Occipital lobe (tissue), 3 donors: ENCODE measurements at places on chromosomes 3 and 15. TPM values are rescaled to one million over a fixed set of nuclear protein-coding genes. Genes with fewer than 3 reads are reported as not detected.

GRCh38 chr15:101024073-101024695, 105.0 kb downstream of the LRRK1 start:
- peak; percentile 41 for DNase-seq

DNA sequence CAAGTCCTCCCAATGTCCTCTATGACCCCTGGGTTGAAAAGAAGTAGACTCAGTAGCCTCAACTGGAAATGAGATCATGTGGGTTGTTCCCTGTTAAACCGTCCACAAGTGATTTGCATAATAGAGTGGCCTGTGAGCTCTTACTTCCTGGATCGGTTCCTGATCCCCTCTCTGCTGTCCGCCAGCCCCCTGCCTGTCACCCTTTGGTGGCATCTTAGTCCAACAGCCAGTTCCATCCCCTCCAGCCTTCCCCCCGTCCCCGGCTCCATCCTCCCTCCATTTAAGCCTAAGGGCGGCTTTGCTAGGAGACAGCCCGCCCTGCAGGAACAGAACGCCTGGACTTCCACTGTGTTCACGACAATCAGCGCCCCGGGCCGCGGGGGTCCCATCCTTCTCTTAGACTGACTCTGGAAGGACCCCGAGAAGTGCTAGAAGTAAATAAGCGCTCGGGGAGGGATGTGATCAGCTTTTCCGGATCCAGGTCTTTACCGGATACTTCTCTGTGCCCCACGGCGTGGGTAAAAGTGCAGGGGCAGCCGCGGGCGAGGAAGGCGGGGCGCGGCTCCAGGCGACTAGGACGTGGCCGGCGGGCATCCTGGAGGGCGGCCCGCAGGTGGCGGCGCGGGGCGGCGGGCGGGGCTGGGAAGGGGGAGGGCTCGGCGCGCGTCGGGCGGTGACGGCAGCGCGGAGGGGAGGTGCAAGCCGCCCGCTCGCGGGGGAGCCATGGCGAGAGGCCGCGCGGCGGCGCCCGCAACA, 51.2 kb upstream of the ULK4 start:
- DNase-seq = peak; percentile 54

DNA sequence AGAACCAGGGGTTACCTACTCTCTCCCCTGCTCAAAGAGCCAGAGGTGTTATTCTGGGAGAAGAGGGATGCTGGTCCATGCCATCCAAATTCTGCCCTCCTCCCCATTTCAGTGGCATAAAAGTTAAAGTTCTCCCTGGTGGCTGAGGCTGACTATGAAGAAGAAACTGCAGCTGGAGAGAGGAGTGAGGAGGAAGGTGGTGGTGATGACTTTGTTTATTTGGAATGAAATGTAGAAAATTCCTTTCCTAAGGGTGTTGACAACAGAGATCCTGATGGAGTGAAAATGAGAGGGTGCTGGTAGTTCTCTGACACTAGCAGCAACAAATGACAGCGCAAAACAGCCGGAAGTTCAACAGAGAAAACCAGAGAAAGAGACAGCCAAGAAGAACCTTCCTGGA, 100.4 kb downstream of the PCCB start:
- no peak for DNase-seq

- no peak for DNase-seq
Observed at GRCh38 chr15:97976766-97977503, 16.4 kb downstream of the ARRDC4 start.

DNA sequence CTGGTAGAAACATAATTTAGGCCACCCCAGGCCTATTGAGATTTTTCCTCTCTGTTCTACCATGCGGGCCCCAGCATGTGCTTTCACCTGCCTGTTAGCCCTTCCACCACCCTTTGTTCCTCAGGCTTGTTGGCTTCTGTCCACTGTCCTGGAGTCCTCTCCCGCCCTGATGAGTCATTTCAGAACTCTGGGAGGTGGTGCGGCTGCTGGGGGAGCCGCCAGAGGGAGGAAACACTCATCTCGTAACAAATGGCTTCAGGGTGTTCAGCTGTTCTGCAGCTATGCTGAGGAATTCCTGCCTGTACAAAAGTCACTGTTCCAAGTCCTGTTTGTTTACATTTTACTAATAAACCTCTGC, 36.3 kb downstream of the LRTM1 start:
- DNase-seq = peak; percentile 75

DNA sequence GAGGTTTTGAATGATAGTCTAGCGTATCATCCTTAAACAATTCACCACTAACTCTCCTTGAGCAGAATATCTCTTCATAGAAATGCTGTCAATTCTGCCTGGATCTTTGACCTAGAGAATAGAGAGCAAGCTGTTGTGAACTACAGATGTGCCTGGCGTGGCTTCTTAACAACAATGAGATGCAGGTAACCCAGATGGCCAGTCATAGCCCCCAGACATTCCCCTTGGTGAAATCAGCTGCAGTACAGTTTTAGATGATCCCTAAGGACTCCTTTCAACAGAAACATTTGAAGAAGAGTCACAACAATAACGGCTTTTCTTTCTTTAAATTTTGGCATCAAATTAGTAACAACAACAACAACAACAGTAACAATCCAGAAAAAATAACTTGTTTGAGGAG, 1041.3 kb downstream of the ROBO1 start:
- DNase-seq = no peak

DNA sequence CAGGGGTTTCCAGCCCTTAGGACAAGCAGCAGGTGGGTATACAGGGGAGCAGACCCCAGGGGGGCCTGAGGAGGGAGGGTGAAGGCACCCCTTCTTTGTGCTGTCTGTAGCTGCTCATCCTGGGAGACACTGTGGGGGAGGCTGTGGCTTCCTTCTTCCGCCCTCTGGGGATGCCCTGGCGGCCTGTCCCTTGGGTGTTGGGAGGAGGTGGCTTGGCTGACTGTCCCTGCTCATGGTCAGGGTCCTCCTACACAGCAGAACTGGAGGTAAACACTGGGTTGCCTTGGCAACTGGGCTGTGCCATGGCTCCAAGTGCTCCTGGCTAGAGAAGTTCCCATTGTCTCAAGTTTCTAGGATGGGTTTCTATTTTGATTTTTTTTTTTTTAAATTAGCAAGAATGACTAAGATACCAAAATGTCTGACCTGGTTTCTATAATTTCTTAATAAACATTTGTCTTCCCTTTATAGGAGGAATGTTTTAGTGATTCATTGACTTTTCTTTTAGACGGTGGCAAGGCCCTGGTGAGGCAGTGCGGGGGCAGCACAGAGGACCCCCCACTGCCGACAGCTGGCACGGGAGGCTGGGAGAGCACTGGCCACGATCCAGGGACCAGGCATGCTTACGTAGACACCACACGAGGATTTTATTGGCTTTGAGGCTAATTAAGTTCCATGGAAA, 12.4 kb downstream of the KLF13 start:
- peak; percentile 59 for DNase-seq

DNA sequence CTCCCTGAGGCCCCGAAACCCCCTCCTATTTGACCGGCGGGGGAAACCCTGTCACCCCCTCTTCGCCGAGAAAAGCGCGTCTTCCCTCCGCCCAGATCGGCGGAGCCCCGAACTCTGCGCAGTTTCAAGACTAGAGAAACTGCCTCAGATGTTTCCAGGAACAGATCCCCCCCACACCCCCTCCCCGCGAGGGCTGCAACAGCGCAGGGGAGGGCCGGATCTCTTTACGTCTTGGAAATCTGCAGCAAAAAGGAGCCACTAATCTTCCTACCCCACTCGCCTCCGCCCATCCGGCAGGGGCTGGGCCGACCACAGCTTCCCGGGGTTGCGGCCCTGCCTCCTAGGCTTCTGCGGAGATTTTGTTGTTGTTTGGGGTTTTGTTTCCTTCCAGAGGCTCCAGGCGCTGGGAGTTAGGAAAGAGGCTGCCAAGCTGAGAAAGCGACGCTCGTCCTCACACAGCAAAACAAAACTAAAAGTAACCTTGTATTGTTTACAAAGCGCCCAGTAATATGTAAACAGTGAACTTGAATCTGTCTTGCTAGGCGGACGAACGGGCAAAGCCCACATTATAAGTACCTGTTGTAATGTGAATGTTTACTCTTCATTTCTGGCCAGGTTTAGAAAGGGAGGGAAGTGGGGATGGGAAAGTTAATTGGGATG, 2.2 kb downstream of the FOXB1 start:
- no peak for DNase-seq

GRCh38 chr3:136819731-136820679, 1.1 kb downstream of the SLC35G2 start:
- no peak for DNase-seq

DNA sequence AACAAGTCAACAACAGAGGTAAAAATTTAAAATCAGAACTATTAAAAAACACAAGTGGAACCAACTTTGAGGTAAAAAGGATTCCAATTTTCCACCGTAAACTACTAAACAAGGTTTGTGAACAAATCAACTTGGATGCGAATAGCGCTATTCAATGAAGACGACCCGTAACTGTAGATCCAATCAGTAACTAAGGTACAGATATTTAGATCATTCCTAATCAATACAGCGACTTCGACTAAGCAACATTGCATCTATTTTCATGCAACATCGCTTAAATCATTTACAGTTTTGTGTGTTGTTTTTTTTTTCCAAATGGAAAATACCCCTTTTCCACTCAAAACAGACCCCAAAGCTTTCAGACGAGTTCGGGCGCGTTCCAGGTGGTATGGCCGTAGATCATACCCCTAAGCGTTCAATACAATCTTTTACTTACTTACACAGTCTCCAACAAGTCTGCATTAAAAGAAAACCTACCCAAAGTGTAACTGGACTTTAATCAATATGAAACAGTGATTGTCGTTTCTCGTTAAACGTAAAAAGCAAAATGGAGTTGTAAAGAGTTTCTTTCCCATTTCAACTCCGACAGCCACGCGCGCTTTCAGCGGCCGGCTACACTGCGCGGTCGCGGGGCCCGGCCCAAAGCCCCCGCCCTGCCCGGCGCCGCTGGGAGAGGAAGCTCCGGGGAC, 786 bp downstream of the RHOA start:
- DNase-seq = no peak

GRCh38 chr3:123290962-123291361, 89.2 kb downstream of the SEC22A start:
- no peak for DNase-seq

DNA sequence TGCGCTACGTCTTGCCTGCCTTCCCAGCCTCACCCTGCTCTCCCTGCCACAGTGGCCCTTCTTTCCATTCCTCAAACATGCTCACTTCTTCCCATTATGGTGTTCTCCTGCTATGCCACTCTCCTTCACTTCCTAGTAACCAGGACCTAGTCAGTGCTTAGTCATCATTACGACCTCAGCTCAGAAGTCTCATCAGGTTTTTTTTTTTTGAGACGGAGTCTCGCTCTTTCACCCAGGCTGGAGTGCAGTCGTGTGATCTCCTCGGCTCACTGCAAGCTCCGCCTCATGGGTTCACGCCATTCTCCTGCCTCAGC, 149.5 kb downstream of the GREM1 start:
- DNase-seq = no peak

GRCh38 chr3:148880681-148881080, 15.6 kb downstream of the CPA3 start:
- DNase-seq = no peak

GRCh38 chr3:124296406-124296805, 304.5 kb upstream of the ROPN1 start:
- DNase-seq = no peak

GRCh38 chr3:126202276-126202675, 21.9 kb upstream of the ALDH1L1 start:
- no peak for DNase-seq

DNA sequence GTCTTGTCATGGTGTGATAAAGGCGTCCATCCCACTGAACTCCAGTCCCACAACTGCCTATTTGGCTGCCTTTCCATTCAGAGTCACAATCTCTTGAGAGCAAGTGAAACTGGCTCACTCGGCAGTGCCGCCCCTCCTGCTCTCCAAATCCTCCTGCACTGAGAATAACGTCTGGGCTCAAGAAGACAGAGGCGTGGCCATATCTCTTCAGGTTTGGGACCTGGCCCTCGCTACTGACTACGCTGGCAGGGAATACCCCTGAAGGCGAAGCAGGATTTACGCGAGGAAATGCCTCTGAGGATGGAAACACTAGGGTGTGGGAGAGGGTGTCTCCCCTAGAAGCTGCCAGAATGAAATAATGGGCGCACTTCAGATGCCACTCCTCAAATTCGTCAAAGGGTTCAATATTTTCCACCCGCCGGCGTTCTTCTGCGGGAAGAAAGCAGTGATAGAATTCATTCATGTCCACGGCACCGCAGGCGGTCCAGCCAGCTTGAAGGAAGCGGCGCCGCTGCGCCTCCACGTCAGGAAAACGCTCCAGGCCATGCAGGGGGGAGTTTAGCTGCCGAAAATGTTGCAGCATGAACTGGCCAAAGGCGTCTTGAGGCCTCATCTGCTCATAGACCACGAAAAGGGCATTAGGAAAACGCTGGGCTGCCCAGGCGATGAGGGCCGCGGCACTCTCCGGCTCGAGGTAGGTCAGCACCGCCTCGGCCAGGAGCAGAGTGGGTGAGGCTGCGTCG, 985 bp downstream of the LCMT2 start:
- peak; percentile 52 for DNase-seq

DNA sequence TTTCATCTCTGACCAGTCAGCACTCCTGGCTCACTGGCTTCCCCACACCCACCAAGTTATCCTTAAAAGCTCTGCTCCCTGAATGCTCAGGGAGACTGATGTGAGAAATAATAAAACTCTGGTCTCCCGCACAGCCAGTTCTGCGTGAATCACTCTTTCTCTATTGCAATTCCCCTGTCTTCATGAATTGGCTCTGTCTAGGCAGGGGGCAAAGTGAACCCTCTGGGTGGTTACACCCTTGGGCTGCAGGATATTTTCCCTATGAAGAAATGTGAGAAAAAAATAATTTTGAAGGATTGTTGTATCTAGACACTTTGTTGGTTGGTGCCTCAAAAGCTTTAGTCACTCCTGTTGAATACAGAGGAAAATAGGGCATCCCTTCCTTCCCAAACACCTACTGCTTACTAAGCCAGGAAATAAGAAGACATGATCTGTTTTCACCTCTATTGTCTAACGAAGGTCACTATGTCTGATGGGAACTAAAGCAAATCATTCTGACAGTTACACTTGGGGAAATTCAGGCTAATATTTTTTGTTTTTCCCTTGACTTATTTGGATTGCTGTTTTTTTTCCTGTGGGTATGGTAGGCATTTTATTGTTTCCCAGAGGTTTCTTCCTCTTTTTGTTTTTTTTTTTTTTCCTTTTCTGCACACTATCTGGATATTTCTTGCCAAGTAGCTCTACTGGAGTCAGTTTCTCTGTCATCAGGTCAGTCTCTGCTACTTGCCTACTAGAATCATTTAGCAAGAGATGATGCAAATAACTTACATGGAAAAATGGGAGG, 15.3 kb upstream of the TNFSF10 start:
- DNase-seq = no peak

The SH2D7 gene
- not detected for total RNA-seq

The GFM1 gene
- total RNA-seq = 74.9 TPM

The LRRIQ4 gene
- total RNA-seq = 0.31 TPM

The WWTR1 gene
- 8.0 TPM for total RNA-seq

The TMCO5A gene
- total RNA-seq = not detected

The CLDN11 gene
- total RNA-seq = 12.3 TPM

The ZNF385D gene
- total RNA-seq = 14.0 TPM
